ENCODE measurements at places on chromosomes 1 and 21.

DNA sequence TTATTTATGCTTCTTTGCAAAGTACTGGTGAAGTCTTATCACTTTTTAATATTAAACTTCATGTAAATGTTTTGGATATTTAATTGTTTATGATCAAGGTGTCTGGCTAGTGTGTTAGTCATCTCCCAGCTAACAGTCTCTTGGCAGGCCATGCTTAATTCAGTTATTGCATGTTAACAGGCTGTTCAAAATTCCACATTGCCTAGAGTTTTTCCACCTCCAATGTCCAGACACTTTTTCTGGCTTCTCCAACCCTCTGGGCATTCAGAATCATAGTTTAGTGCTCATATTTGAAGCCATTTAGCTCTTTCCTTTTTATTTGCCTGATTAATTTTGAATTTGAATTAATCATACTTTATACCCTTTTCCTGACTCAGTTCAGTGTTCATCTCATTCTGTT is 69.2 kb downstream of the OLFML2B start:
- DNase-seq: peak; percentile 44

- DNase-seq: no peak
Observed at GRCh38 chr1:108209456-108210108, 9.4 kb upstream of the SLC25A24 start.

GRCh38 chr1:33661811-33662454 is 189.5 kb downstream of the ZSCAN20 start:
- DNase-seq: no peak

DNA sequence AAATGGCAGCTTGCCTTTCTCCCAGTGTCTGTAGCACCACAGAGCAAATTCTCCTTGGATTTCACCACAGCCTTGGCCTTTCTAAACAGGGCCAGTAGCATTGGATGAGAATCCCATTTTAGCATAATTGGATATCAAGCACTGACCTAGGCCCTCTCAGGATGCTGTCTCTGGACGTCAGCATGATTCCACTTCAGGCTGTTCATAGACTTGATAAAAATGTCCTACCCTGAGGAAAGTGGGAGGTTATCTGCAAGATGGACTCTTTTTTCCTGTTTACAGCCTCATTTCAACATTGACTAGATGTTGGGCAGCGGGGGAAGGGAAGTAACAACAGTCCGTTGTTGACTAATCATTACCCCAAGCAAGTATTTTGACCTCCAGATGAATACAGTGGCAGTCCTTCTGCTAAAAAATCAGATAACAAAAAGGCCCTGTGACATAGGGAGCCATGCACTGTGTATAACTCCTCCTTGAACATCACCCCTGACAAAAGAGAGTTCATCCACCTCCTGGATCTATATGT is 5.2 kb downstream of the NPL start:
- no peak for DNase-seq

DNA sequence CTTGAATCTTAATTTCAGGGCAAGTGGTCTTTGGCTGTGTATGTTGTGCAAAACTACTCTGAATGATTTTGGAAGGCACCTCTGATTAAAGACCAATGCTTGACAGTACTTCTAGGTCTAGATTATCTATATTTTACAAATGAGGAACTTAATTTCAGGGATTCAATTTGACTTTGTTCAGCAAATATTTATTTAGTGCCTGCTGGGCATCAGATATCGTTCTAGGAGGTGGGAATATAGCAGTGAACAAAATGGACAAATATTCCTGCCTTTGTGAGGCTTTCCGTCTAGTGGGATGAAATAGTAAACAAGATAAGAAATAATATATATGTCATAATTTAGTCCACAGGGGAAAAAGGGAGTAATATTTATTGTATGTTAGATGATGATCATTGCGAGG is 4.7 kb downstream of the ZNF326 start:
- DNase-seq: no peak

DNA sequence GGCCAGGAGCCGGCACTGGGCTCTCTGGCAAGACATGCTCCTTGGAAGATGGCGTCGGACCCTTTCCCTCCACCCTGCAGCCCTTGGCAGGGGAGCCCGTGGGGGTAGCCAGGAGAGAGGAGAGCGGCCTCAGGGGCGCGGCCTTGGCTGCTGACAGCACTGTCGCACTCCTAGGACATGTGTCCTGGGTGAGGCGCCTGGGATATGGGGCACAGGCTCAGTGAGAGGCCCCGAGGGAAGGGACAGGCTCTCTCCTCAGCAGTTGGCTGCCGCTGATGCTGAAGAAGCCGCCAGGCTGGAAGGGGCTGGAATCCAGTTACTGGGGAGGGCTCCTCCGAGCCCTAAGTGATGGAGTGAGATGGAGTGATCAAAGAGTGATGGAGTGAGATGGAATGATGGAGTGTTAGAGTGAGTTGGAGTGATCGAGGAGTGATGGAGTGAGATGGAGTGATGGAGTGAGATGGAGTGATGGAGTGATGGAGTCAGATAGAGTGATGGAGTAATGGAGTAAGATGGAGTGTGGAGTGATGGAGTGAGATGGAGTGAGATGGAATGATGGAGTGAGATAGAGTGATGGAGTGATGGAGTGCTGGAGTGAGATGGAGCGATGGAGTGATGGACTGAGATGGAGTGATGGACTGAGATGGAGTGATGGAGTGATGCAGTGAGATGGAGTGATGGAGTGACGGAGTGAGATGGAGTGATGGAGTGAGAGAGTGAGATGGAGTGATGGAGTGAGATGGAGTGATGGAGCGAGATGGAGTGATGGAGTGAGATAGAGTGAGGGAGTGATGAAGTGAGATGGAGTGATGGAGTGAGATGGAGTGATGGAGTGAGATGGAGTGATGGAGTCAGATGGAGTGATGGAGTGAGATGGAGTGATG is 27.6 kb upstream of the PKP1 start:
- DNase-seq: no peak

- peak; percentile 47 for DNase-seq
Observed at GRCh38 chr1:114979278-114979891, 50.2 kb upstream of the TSHB start.

- no peak for DNase-seq
Observed at GRCh38 chr1:215779729-215780128, 212.6 kb downstream of the KCTD3 start.

DNA sequence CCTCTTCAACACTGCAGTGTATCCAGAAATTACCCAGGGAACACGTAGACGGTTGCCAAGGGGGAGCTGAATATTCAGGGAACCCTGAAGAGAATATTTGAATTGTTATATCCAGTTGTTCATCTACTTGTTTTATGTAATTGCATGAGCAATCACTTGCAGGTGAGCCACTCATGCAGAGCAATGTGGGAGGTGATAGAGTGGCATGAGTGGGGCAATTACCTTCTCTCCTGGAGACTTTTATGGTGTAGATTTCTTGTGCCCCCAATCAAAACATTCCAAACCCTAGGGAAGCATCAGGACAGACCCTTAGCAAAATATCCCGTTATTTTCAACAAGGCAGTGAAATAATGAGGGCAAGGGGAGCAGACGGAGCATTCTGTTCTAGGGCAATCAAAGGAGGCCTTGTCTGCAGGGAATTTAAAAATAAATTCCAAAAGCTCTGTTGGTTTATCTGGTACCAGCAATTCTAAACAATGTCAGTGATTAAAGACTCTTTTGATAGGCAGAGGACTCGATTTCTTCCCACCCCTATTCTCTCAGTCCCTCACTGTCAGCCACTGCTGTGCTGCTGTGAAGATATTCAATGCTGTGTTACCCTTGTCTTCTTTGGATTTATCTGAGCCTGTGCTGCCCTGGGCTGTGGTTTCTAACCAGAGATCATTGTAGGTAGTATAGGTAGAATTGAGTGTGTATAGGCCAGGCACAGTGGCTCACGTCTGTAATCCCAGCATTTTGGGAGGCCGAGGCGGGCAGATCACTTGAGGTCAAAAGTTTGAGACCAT is 180.2 kb upstream of the MAP1LC3C start:
- DNase-seq: no peak

DNA sequence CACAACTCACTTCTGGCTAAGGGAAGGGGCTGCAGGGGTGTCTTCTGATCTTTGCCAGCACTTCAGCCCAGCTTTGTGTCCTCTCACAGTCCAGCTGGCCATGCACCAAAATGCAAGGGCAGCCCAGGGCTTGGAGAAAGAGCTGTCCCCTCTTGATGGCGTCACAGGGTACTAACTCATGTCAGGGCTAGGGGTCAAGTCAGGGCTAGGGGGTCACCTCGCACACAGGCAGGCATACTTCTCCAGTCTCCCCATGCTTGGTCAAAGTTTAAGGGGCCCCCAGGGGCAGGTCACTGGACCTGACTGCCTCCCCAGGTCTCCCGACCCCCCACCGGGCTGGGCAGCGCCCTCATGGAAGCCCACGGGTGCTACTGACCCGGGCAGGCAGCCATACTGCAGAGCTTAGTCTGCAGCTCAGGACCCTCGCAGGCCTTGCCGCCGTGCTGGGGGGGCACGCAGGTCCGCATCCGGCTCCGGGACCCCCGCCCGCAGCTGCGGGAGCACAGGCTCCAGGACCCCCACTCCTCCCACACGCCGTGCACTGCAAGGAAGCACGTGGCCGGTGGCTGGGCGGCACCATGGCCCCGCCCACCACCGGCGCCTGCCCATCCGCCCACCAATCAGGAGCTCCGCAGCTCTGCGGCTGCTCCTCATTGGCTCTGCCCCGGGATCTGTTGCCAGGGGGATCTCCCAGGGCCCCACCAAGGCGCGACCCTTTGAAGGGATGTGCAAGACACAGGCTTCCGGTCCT is 21.5 kb downstream of the ADGRB2 start:
- DNase-seq: no peak

DNA sequence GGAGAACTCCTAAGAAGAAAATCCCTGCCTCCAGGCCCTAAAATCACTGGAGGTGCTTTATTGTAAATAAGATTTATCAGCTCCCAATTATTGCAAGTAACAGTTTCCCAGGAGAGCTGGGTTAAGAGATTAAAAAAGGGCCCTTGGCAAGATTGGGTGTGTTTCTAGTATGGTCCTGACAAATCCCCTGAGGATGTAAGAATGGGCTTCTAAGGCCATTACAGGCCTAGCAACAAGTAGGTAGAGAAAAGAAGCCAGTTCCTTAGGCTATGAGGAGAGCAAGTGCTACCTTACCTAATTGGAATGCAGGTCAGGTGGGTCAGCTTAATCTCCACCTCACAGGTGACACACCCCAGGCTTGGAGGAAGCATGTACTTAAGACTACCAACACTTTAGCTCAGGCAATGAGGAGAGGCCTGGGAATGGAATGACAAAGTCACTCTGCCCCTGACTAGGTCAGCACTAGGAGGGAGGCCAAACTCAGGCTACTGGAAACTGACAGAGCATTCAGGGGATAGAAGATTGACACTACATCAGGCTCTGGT is 6.8 kb upstream of the OTUD7B start:
- no peak for DNase-seq

All from iris pigment epithelial cell (primary cell).